ENCODE measurements at places on chromosomes 7 and 10.

DNA sequence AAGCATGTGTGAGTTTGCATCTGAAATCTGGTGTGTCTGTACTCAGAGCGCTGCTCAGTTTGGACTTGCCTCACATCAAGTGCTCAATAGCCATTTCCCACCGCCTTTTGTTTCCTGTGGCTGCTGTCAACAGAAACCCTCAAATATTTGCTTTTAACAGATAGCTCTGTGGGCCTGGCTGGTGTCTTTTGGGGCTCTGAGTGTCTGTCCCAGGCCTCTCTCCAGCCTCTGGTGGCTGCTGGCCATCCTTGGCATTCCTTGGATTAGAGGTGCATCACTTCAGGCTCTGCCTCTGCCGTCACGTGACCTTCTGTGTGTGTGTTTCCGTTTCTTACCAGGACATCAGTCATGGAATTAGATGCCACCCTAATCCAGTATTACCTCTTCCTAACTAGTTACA, 9.3 kb downstream of the YKT6 start:
- no peak for DNase-seq

DNA sequence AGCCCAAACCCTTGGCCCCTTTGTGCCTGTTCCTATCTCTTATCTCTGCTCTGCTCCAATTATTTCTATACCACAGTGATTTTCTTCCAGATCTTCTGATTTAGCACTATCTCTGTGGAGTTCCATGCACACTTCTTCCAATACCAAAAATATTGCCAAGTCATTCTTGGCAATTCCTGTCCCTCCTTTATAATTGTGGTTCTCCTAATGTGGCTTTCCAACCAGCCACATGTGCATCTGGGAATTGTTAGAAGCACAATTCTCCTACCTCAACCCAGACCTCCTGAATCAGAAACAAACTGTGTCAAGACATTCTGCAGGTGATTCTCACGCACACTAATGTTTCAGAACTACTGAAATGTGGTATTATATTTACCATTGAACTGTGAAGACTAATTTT, 447.8 kb upstream of the IGFBP3 start:
- no peak for DNase-seq

DNA sequence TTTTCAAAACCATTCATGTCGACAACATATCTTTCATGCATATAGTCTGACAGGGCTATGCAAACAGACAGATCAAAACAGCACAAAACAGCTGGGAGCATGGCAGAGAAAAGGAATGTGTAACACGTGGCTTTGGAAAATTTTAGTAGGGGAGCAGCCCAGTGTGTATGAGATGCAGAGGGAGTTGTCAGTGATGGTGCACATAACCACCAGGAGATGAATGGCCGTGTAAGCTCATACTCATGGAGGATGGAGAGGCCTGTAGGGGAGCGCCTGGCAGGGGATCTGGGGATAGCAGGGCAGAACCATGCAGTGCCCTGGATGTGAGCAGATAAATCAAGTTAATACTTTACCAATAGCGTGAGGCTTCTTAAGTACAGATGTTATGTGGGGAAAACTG, 45.7 kb downstream of the RHOBTB1 start:
- no peak for DNase-seq

GRCh38 chr7:47332681-47333553, 249.0 kb downstream of the TNS3 start:
- DNase-seq, result no peak

GRCh38 chr10:7338469-7338868, 72.4 kb downstream of the SFMBT2 start:
- DNase-seq, result no peak
